ENCODE measurements at places on chromosomes 2 and 18.

DNA sequence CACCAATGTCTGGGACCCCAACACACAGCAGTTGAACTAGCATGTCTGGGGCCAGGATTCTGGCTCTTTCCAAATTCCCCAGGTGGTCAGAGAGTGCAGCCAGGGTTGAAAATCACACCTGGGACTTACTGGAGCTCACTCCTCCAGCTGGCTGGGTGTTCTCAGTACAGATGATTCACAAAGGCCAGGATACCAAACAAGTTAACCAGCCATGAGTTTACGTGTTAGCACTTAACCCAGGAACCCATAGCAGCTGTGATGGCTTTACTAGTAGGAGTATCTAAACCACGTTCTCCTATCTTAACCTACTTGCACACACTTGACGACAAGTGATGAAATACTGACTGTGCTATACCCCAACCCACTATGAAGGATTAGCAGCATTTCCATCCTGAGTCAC, 222.8 kb downstream of the FBXO15 start:
- DNase-seq = peak; percentile 29

DNA sequence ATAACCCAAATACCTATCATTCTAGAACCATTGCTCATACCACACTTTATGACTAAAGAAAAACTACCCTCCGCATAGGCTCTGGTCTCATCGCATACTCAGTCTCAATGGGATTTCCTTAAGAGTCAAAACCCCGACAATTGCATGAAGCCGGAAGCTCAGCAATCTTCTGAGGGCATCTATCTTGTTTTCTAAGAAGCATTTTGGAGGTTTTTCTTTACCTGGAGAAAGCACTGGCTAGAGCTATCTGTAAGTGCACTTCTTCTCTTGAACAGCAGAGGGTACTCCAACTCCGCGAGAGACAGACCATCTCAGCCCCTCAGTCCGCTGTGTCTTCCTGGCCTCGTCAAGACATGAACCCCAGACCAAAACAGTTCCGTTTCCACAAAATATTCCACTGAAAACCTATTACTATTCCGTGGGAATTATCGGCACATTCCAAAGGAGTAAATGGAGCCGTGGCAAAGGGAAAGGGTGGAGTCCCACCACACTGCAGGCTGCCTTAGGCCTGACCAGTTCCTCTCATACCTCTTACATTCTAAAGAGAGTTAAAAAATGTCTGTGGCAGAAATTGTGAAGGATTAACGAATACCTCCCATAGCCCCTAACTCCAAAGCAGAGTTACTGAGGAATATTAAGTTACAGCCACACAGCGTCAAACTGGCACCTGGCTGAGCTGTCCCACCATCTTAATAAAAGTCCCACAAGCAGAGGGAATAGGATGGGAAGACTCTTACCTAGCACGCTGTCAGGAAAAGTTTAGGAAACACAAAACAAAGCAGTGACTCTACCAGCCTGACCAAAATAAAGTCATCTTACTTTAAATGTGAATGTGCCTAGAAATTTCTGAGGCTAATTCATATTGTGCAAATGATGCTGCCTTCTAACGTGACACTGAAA, 325.6 kb upstream of the VRK2 start:
- peak; percentile 81 for DNase-seq

DNA sequence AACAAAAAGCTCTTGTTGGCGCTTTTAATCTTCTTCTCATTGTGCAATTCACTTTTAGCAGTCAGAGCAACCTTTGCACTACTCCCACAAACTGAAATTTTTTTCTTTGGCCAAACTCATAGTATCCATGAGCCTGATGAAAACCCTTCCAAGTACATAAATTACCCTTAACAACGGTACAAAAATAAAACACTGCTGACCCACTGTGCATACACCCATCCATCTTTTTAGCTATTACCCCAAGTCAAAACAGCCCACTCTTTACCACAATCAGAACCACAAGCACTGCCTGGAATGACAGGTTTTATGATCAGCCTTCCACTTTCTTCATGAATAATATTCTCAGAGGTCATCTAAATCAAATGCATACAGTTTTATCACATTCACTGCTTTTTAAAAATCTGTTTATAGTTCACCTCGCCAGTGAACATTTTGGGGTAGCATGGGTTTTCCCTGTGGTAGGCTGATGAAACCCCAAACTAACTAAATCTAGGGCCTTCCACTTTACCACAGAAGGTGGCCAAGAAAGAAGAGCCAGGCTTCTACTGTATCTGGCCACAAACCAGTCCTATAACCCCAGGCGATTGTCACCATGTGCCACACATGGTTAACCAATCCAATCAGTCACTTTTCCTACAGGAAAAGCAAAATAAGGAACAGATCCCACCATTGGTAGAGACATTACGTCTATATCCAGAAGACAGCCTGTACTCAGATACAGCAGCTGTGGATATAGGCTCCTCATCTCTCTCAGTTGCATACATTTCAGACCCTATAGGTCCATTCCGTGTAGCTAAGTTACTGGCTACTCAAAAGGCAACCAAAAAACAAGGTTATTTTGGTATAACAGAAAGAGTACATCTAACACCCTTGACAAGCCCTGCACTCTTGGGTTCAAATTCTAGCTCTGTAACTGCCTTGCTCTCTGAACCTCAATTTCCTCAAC, 171.3 kb downstream of the THADA start:
- DNase-seq = peak; percentile 85

GRCh38 chr2:80670763-80671162, 366.2 kb upstream of the LRRTM1 start:
- no peak for DNase-seq

DNA sequence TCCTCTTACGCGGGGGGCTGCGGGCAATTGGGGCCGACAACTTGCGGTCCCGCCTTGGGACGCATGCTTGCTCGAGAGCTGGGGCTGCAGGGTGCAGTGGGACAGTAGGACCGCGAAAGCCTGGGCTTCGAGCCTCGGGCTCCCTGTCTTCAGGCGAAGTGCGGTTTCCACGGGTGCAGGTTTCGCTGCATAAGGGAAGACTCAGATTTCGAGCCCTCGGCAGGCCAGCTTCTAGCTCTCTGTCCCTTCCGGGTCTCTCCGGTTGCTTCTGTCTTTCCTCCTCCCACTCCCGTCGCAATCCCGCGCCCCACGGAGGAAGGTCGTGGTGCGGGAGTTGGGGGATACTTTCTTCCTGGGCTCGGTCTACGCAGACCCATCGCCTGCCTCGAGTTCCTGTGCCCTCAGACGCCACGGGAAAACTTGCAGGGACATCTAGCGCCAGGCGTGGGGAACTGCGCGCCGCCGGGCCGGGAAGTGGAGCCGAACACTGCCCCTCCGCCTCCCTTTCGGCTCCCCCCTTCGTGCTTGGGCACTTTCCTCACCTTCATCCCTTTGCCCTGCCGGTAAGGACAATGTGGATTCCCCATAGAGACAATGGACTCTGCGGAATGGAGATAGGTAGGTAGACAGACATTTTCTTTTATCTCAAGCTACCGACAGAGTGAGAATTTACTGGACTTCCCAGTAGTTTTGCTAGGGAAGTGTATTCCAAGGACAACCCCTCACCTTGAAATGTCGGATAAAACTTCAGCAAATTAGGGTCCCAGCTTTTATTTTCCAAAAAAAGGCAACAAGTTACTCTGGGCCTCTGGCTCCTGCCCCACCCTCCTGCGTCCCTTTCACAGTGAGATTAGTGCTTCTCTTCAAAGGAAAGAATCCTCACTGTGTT, 4.2 kb upstream of the HOXD13 start:
- peak; percentile 45 for DNase-seq

DNA sequence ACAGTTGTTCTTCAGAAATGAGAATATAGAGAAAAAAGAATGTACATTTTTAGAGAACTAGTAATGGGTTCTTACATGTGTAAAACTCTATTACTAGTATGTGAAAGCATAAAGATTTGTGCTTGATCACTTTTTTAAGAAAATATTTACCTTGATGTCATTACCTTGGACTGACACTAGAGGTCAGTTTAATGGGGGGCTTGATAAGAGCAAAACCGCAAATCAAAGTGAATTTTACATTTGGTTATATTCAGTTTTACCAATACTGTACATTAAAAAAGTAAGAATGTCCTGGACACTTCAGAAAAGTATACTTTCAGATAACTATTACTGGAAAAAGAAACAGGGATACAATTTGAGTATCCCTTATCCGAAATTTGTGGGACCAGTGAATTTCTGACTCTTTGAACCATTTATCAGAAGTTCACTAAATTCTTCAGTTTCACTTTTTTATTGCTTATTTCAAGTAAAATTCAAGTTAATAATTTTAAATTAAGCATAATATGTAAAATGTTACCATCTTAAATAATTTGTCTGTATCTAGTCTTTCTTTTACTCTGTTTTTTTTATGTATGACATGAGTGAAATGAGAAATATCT, 1149.5 kb downstream of the DSC3 start:
- DNase-seq = no peak

- peak; percentile 29 for DNase-seq
These were observed 84.0 kb downstream of the HDAC4 start for GRCh38 chr2:239316562-239317465.

- no peak for DNase-seq
These were observed 208.1 kb downstream of the CDH19 start for GRCh38 chr18:66395671-66396218.

DNA sequence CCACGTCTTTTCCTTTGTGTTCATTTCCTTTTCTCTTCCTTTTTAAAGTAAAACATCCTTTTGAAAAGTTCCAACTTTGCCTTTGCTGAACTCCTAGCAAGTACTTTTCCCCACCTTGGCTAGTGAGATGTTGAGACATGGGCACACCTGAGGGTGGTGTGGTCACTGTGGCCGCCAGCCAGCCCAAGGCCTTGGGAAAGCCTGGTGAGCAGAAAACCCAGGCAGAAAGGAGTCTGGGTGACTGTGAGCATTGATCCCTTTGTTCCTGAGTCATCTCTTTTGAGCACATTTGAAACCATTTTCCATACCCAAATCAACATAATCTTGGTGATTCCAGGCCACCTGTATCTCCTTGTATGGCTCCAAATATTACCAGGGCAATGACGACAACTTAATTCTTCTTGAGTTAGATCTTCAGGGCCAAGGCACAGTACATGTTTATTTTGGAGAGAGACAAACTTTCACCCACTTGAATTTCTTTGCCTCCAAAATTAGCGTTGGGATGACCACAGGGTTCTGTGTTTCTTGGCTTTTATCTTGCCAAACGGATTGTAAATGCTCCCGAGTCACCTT, 14.5 kb downstream of the EPAS1 start:
- no peak for DNase-seq
